ENCODE measurements at places on chromosomes 1 and 21.

DNA sequence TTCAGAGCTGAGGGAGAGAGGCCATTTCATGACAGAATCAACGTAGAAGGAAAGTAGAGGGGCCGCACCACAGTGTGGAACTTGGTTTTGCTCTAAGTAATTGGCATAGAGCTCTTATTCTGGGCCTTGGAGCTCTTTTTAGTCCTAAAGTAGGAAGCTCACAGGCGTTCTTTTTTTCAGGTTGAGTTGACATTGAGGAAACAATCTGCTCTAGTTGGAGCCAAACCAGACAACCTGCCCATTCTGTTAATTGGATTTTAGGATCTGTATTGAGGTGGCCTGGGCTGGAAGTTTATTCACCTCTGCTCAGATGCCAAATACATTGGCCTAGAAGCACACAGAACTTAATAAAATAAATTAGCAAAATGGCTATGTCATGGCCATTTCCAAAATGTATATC lies 1093.9 kb downstream of the ADGRL2 start:
- DNase-seq, result no peak

DNA sequence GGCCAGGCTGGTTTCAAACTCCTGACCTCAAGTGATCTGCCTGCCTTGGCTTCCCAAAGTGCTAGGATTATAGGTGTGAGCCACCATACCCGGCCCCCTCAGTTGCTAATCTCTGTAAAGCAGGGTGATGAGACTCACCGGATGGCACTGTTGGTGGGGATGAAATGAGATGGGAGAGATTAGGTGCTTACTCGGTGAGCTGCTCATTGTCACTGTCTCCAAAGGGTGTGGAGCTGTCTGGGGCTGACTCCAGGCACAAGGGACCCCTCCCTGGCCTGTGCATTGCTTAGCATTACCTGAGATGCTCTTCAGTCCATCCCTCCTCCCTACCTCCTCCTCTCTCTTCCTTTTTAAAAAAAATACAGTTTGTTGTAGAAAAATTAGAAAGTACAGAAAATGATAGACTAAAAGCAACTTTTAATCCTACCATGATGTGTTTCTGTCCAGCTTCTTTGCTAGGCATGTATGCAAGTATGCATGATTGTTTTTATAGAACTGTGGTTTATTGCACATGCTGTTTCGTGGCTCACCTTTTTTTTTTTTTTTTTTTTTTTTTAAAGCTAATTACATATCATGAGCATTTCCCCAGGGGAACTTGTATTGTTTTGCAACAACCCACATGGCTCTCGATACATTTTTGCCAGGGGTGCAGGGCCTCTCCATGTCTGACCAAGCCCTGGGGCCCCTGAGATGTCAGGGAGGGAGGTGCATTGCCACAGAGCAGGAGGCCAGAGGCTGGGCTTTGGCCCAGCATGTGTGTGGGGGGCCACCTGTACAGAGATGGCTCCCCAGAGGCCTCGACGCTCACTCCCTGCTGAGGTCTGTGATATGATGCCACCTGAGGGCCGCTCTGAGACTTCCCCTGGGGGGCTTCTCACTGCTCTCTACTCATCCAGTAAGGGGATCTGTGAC lies 55.4 kb downstream of the ARHGEF10L start:
- DNase-seq, result no peak

DNA sequence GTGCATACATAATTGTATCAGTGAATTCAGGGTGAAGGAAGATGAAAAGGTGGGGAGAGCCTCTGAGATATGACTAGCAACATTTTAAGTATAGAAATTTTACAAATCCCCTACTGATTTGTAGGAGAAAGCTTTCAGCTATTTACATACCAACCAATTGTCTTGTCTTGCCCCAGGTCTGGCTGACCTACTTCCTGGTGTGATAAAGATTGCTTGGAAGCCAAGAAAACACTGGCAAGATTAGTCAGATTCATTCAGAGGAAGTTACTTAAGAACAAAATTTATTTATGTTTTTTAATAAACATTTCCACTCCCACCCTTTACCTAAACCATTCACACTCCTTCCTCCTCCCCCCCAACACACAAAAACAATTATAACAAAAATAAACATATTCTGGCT lies 17.5 kb downstream of the PTGS2 start:
- DNase-seq, result peak; percentile 46

GRCh38 chr21:32281531-32281930 lies 2.7 kb upstream of the MIS18A start:
- DNase-seq, result no peak

DNA sequence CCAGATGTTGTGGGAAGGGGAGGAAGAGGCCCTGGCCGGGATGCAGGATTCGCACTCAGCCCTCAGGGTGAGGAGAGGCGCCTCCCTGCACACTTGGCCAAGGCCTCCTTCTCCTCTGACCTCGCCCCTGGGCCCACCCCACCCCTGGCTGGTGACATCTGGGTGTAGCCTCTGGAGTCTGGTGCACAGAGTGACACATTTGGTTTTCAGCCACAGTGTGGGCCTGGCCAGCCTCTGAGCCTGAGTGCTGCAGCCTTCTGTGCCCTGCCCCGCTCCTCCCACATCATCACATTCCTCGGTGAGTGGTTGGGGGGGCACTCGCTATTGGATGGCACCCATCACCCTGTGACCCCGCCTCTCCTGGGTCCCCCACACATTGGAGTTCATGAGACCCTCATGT lies 45.8 kb downstream of the PRDM16 start:
- no peak for DNase-seq

DNA sequence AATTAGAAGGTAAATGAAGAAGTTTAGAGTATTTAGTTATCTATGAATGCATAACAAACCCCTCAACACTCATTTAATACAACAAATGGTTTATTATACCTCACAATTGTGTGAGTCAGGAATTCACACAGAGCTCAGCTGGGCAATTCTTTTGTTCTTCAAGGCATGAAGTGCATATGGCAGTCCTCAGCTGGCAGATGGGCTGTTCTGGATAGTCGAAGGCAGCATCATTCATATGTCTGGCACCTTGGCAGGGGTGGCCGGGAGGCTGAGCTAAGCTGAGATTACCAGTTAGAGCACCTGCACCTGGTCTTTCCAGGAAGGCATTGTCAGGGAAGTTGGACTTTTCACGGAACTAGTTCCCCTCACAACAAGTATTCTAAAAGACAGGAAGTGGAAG lies 286.2 kb upstream of the DUSP10 start:
- DNase-seq, result no peak

DNA sequence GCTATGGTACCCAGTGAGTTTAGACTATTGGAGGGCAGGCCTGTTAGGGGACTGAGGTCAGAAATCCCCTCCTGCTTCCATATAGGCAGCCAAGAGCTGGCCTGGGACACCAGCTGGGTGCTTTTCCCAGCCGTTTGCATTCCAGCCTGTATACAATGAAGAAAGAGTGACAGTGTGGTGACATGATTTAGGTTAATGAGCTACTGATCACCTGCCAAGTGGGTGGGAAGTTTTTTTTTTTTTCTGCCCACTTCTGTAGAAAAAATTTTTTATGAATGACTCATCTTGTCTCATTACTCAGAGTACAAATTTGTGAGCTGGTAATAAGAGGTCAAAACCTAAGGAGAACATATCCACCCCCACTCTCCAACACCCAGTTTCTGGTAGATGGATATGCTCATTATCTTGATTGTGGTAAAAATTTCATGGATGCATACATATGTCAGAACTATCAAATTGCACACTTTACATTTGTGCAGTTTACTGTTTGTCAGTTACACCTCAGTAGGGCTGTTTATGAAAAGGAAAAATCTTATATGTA lies 16.4 kb upstream of the CGN start:
- DNase-seq, result no peak

DNA sequence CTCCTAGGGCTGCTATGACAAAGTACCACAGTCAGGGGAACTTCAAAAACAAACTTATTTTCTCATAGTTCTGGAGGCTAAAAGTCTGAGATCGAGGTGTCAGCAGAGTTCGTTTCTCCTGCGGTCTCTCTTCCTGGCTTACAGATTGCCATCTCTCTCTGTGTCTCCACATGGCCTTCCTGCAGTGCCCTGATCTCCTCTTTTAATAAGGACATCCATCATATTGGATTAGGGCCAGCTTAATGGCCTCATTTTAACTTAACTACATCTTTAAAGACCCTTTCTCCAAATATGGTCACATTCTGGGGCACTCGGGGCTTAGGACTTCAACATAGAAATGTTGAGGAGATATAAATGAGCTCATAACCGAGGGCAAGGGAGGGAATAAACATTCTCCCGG lies 12.2 kb downstream of the C1orf74 start:
- no peak for DNase-seq

DNA sequence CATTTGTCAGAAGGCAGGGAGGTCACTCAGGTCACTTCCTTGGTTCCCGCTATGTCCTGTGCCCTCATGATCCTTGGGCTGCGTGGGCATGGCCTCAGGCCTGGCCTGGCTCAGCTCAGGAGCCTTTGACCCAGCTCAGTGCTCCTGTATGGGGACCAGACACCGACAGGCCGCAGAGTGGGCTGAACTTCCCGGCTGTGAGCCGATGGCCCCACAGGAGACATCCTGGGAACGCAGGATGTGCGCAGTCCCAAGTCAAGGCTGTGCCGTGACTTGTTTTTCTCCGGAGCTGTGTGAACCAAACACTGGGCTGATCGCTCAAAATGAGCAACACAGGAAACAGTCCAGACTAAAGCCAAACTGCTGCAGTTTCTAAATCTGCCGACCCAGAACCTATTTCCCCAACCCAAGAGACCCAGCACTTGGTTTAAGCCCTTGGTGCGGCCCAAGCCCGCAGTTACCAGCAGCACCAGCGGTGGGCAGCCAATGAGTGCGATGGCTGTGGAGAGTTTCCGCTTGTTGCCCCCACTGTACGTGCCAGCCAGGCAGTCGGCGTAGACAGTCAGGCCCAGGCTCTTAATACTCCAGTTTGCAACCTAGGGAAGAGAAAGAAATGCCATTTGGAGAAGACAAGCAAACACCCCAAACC lies 92.3 kb upstream of the GCLM start:
- no peak for DNase-seq

- DNase-seq, result no peak
Measured at GRCh38 chr1:55052221-55053142, 13.1 kb downstream of the PCSK9 start.

GRCh38 chr1:159009287-159009686 lies 420 bp upstream of the IFI16 start:
- DNase-seq, result no peak

GRCh38 chr1:35807614-35808449 lies at the start of gene AGO4:
AGO4 (plus strand) TSS chr1:35808016; CDS start chr1:35808417, 401 bp downstream.
- no peak for DNase-seq

GRCh38 chr1:45958317-45958716 lies 154.9 kb downstream of the MAST2 start:
- no peak for DNase-seq

DNA sequence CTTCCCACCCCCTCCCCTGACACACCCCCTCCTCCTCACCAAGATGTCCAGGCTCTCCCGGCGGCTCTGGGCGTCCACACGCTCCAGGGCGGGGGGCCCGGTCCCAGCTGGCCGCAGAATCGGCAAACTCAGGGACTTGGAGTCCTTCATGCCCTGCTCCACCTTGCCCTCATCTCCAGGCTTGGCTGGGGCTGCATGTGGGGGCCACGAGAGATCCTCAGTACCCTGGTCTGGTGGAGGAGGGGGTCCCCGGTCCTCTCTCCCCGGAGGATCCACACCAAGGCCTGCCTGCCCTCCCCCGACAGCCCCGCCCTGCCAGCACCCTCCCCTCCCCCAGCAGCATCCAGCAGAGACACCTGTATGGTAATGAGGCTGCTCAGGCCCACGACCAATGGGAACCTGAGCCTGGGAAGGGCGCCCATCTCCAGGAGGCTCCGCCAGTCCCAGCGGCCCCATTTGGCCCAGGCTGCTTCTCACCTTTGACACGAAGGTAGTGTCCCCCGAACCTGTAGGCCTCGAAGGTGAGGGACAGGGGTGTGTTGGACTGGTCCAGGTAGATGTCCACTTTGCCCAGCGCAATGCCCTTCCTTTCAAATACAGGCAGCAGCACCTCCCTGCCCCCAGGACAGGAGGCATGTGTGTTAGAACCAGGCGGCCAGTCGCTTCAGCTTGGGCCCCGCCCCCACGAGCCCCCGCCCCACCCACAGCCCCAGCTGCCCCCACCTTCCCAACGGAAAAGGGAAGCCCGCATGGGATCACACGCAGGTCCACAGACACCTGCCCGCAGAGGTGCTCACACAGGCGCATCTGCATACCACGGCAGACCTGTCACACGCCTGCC lies 8.2 kb upstream of the TNFRSF25 start:
- no peak for DNase-seq

DNA sequence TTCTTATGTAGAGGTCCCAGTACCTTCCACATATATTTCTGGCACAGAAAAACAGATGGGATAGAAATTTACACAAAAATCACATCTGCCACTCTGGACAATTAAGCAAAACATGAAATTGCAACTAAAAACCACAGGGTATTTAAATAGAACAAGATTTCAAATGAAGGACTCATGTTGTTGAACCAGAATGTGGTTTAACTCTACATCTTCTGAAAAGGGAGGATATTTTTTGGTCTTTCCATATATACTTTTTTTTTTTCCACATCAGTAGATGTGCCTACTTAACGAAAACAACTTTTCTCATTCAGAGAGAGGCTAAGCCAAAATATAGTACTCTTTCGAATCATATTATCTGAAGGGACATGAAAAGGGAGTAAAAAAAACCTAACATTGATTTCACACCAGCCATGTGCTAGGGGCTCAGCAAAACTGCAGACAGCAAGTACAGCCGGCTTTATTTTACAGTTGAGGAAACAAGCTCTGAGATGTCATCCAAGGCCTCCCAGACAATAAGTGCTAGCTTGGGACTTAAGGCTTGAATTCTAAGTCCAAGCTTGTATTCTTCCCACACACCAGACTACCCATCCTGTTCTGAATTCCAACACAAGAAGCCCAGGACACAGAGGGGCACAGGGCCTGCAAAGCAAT lies 208.9 kb downstream of the PBX1 start:
- DNase-seq, result no peak

DNA sequence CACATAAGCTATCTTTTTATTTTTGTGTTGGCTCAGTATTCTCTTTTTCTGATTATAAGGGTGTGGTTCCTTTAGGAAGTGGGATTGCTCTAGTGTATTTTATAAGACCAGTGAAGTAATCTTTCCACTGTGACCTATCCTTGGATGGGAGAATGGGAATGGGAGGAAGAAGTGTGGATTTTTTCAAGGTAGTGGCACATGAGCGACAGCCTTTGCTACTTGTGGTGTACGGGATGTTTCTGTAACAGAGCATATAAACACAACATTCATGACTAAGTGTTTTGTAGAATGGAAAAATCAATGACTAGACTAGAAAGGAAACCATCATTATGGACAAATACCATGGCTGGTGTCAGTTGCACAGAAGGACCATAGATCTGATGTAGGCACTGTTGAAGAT lies 209.6 kb downstream of the GIPC2 start:
- no peak for DNase-seq

- no peak for DNase-seq
Measured at GRCh38 chr1:150516050-150516591, 569 bp downstream of the FALEC start.

DNA sequence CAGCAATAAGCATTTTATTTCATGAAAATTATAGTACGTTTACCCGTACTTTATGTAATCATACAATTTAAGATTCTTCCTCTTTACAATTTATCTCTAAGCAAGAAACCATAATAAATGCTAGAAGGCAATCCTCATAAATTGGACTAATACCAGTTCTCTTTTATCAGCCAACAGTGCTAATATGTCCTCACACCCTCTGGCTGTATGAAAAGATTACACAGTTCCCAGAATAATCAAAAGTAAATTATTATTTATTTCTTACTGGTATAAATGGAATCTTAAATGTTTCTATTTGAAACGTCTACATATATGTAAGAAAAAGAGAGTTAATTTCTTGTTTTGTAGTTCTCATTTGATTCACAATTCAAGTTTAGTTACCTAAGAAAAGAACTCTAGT lies 3.1 kb upstream of the CDKN2C start:
- DNase-seq, result no peak

All from non-pigmented ciliary epithelial cell (primary cell).